ENCODE measurements at places on chromosomes 5 and 9.

DNA sequence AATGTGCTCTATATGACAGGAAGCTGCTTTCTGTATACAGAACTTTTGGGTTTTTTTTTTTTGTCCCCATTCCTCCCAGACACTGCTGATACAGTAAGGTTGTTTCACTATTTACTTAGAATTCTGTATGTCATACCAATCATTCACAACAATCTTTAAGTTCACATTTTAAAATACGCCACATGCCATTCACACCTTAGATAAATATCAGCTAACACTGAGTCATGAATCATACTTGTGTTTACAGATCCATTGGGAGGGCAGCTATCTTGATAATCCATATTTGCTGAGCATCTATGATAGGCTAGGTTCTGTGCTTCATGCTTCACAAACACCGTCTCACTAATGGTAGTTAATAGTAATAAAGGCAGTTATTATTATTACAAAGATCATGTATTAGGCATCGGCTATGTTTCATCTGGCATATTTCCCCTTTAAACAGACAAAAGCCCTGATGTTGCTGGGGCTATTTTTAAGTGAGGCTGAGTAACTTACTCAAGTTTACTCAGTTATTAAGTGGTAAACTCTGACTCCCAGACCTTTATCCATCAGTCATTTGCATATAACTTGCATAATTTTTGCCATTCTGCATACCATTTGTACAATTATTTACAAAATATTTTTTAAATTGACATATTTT, 152.2 kb upstream of the HMHB1 start:
- DNase-seq, result no peak

- DNase-seq, result no peak
Observed at GRCh38 chr5:71905834-71906711, 187.0 kb downstream of the CARTPT start.

- no peak for DNase-seq
Observed at GRCh38 chr5:68953875-68954617, 139.8 kb upstream of the SLC30A5 start.

- no peak for DNase-seq
Observed at GRCh38 chr9:16460696-16461095, 409.8 kb downstream of the BNC2 start.

- DNase-seq, result no peak
Observed at GRCh38 chr9:121672213-121672612, 20.8 kb downstream of the DAB2IP start.

DNA sequence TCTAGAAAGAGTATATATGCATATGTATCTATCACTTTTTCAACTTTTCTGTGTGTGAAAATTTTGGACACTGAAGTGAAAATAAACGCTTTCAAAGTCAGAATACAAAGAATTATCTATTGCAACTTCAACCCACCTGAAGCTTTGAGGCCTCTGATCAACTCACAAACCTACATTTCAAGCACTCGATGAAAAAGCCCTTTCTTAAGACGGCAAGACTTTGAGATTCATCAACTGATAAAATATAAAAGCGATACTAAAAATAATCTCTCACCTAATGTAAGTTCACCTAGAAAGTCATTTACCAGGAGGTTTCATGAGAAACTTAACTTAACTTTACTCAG, 1.2 kb downstream of the GOLPH3 start:
- no peak for DNase-seq

DNA sequence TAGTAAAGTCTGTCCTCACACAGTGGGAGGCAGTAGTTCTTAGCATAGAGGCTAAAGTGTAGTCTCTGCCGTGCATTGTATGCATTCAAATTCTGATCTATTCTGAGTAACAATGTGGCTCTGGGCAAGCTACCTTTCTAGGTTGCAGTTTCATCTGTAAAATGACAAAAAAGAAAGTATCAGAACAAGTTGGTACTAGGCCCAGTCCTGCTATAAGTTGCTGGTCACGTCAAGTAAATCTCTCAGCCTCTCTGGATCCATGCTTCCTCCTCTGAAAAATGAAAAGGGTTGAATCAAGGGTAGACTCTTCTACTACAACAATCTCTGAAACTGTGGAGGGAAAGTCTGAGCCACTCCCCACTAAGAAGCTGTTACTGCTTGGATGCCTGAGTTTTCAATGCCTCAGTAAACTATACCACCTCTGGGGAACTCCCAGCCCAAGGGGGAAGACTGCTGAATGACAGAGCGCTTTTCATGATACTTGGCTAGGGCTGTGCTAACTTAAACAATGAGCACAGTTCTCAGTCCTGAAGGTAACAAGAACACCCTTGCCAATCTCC, 34.5 kb upstream of the SPARC start:
- DNase-seq, result no peak

GRCh38 chr5:53411388-53411787, 69.0 kb upstream of the FST start:
- DNase-seq, result no peak

GRCh38 chr5:141800617-141801016, 77.6 kb downstream of the PCDH1 start:
- no peak for DNase-seq

DNA sequence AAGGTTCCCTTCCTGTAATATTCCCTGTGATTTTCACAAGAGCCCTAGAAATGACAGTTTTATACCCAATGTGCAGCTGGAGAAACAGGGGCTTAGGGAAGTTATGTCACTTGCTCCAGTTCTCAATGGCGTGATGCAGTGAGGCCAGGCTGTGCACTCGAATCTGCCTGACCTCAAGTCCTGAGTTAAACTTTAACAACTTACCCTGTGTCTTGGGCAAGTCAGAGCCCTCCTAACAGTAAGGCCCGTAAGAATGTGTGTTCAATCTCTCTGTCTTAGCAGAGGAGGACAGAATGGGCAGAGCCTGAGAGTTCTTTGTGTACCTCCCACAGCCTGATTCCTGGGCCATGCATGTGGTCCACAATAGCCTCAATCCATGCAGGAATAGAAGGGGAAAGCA, 181.1 kb downstream of the TRIM32 start:
- no peak for DNase-seq

GRCh38 chr5:179865491-179866240, 7.0 kb upstream of the MRNIP start:
- no peak for DNase-seq

- DNase-seq, result no peak
Observed at GRCh38 chr5:171432583-171433351, 13.3 kb downstream of the FGF18 start.

- DNase-seq, result no peak
Observed at GRCh38 chr5:176590035-176590717, 19.8 kb downstream of the GPRIN1 start.

DNA sequence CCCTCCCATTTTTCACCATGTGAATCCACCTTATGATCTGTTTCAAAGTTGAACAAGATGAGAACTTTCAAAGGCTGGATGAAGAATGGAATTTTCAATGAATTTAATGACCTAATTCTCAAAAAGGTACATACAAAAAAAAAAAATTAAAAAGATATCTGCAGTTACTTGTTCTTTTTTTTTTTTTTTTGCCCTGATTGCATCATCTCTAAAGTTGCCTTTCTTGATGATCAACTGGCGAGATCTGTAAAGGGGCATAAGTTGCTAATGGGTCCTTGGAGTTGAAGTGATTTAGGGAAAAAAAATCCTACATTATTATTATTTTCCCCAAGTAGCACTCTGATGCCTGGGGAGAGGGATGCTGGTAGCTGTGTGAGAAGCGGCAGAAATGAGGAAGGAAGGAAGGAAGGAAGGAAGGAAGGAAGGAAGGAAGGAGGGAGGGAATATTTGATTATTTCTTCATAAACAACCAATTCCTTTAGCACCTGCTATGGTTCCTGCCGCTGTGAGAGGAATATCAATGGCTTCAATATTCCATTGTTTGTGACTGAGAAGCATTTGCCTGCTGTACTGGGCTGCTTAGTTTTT, 48.8 kb upstream of the CD180 start:
- DNase-seq, result no peak

DNA sequence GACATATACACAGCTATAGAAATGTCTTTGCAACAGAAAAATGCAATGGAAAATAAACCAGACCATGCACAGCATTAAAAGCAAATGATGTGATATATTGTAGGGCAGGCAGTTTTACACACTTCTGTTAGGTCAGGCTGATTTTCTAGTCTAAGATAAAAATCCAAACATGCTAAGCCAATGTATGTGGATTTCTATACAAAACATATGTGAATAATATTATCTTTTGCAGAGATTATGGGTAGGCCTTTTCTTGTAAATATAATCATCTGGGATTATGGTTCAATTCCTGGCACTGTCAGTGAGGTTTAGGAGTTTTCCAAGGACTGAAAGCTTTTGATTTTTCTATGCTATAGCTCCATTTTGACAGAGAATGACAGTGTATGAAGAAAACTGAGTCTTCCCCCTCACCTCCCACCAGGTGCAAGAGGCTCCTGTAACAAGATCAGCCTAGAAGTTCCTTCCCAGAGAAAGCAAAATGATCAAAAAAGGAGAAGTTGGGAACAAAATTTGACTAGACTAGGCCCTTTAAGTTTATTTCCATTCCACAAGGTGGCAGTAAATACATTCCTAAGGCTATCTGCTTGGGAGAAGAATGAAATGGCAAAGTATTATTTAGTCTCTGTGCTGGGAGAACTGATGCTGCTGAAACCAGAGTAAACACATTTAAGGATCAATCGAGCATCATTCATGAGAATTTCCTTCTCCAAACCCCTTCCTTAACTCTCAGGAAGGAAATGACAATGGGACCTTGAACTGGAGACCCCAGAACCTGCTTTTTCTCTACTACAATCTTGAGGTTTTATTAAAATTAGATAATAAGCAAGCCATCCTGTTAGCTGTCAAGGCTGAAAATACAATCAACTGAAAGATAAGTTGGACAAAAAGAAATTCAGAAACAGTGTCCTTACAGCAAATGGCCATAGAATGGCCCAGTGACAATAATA, 133.0 kb upstream of the TUT7 start:
- no peak for DNase-seq

DNA sequence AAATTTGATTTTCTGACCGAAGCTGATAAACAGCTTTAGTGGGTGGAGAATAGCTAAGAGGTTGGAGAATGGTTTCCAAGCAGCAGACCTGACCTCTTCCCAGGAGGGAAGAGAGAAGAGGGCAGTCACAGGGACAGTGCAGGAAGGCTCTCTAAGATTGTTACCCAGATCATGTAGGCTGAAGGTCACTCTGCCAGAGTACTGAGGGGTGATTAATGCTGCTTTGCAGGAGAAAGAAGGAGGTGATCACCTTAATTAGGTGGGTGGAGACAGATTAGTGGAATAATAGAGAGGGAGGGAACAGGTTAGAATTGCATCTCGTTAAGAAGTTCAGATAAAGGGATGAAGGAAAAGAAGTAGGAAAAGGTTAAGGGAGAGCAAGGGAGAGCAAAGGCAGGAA, 440.5 kb downstream of the BRINP1 start:
- no peak for DNase-seq

DNA sequence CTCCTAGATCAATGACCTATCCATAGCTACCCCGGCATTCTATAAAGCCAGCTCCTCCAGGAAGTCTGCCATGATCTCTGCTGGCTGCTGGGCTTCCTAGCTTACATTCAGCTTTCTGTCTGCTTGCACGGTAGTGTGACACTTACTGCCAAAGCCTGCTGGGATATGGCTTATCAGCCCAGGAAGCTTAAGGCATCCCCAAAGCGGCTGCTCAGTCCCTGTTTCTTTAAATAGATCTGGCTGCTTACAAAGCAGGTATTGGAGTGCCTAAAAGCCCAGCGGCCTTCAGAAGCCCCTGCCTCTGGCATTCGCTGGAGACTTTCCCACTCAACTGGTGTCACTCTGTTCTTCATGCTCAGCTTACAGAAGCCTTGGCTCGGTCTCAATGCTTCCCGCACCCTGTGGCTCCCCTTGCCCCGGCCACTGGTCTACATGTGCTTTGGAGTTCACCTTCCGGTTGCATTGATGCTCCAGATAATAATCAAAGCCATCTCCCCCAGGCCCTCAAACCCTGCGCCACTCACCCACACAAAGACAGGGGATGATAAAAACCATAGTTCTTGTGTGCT, 31.3 kb upstream of the STRBP start:
- no peak for DNase-seq

DNA sequence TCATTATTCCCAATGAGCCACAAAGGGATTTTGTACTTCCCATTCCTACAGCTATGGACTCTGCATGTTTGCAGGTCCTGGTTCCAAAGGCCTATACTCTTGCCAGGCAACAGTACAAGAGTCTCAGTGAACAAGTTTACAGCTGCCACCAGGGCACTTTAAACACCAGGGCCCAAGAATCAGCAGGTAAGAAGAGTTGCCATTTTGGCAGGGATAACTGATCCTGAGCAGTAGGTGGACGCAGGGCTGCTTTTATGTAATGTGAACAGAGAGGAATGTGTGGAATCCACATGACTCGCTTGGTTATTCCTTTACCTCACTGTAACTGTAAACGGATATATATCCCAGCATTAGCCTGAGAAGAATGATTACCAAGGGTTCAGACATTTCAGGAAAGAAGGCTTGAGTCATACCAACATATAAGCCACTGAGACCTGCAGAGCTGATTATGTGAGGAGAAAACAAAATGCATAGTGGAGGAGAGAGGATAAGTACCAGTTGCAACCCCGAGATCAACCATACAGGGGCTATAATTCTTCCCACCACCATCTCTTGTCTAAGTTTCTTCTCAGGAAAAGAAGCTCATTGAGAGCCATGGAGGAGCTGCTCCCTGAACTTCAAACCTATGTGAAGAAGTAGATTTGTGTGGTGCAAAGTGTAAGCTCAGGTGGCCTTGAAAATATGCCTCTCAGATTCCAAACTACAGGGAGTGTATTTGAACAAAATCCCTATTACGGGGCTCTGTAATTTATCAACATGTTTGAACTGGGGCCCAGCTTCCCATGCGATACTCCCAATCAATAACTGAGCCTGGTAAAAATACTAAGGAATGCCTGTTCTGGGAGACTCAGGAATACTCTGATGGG, 24.6 kb downstream of the RAPGEF6 start:
- no peak for DNase-seq

GRCh38 chr9:82781921-82782392, 281.0 kb downstream of the RASEF start:
- DNase-seq, result no peak

GRCh38 chr9:124258607-124259157, 933 bp downstream of the NEK6 start:
- DNase-seq, result no peak

- no peak for DNase-seq
Observed at GRCh38 chr9:109037946-109038715, 24.8 kb upstream of the CTNNAL1 start.

- DNase-seq, result no peak
Observed at GRCh38 chr9:5900622-5901021, 9.9 kb downstream of the MLANA start.

GRCh38 chr9:4741365-4742089, 525 bp upstream of the AK3 start:
- DNase-seq, result no peak

DNA sequence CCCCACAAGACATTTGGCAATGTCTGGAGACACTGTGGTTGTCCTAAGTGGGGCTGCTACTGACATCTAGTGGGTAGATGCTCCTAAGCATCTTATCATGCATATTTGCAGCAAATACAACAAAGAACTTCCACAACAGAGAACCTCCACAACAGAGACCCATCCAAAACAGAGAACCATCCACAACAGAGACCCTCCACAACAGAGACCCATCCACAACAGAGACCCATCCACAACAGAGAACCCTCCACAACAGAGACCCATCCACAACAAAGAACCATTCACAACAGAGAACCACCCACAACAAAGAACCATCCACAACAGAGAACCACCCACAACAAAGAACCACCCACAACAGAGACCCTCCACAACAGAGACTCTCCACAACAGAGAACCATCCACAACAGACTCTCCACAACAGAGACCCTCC, 32.8 kb downstream of the ARPC5L start:
- DNase-seq, result no peak

Data from activated CD4-positive, alpha-beta T cell treated with anti-CD3 and anti-CD28 coated beads for 24 hours (primary cell).